ENCODE measurements at places on chromosomes 2 and 18. TPM values are rescaled to one million over a fixed set of nuclear protein-coding genes. Genes with fewer than 3 reads are reported as not detected.

The ARPC2 gene
- 252 TPM for total RNA-seq

The LYG1 gene
- total RNA-seq: 21.0 TPM

DNA sequence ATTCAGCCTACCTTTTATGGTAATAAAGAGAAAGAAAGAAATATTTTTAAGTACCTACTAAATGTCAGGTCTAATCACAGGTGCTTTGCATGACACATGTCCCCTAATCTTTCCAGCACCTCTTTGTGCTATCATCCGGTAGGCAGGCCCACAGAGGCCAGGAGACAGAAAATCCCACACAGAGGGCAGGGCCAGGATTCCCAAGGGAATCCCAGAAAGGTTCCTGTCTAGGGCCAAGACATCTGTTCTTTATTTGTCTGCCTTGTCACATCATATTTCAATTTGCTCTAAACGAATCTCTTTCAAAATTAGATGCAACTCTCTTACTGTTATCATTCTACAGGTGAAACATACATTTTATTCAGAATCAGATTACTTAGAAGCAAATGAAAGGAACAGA lies 676.1 kb upstream of the GYPC start:
- no peak for DNase-seq
- no peak overlapping the region for H3K27ac ChIP-seq
- H3K36me3 ChIP-seq: no peaks in the 10 kb centered on the region
- H3K27me3 ChIP-seq: no peaks in the 10 kb centered on the region
- H3K4me1 ChIP-seq: no peaks in the 10 kb centered on the region

- no peak overlapping the region for H3K27ac ChIP-seq
- no peak overlapping the region for H3K4me3 ChIP-seq
- no peaks in the 10 kb centered on the region for H3K4me1 ChIP-seq
- H3K36me3 ChIP-seq: no peaks in the 10 kb centered on the region
Measured at GRCh38 chr2:238900511-238900910, 52.6 kb downstream of the TWIST2 start.

DNA sequence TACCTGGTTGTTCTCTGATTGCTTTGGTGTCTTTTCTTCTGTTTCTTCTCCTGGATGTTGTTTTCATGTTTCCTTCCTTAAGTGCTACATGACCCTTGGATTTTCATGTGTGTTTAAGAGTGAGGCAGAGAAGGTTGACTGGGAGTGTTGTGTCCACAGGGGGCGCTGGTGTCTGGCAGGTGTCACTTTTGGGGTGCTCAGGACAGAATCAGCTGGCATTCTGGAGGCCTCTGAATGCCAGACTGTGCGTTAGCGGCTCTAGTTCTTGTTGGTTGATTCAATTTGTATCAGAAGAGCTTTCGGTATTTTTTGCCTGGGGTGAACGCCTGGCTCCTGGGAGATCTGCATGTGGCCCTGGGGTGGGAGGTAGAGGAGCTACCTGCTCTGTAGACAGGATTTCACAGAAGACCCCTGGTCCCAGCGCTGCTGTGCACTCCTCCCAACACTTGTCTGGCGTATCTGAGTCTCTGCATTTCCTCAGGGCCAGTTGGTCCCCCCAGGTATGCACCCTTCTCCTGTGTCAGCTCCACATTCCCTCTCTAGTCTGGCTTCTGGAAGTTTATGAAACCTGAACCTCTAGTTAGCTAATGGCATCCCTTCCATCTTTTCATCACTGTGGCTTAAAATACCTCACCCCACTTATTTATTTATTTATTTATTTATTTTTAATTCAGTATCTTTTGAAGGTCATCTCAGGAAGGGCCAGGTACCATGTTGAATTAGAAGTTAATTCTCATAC lies 1.1 kb downstream of the GREB1 start:
- H3K4me1 ChIP-seq: peaks cover 2% of the 10 kb centered on the region
- H3K27me3 ChIP-seq: no peaks in the 10 kb centered on the region
- no peak overlapping the region for H3K4me3 ChIP-seq
- H3K27ac ChIP-seq: no peak overlapping the region
- no peaks in the 10 kb centered on the region for H3K36me3 ChIP-seq

All from kidney (tissue), 22 donors.